ENCODE measurements at places on chromosomes 1 and 21. TPM values are rescaled to one million over a fixed set of nuclear protein-coding genes. Genes with fewer than 3 reads are reported as not detected.
A peak's percentile ranks its signal among the peaks of the same experiment; 100 is the strongest.

GRCh38 chr1:247825362-247825761, 1.4 kb upstream of the OR14A16 start:
- H3K4me1 ChIP-seq = no peaks in the 10 kb centered on the region
- no peak overlapping the region for H3K27ac ChIP-seq
- H3K4me3 ChIP-seq = no peak overlapping the region
- H3K27me3 ChIP-seq = no peaks in the 10 kb centered on the region

- no peaks in the 10 kb centered on the region for H3K27me3 ChIP-seq
- H3K4me3 ChIP-seq = no peak overlapping the region
- no peaks in the 10 kb centered on the region for H3K4me1 ChIP-seq
- no peak for DNase-seq
Measured at GRCh38 chr1:1262758-1263157, 10.9 kb downstream of the UBE2J2 start.

DNA sequence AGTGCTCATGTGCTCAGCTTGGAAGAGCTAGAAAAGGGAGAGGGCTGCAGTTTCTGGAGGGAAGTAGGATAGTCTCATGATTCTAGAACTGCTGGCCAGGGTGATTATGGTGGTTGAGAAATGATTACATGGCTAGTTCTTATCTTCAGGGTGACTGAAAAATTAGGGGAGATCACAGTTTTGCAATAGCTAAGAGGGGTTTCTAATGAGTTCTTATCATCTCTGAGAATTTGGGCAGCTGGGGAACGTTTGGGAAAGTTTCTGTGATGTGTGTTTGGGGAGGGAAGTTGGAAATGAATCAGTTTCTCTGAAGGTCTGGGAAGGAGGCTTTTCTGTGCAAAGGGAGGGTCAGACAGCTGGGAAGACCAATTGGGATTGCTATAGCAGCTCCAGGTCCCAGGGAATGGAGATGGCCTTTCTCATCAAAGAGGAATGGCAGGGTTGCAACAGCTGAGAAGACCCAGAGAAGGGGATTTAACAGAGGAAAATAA, 7.6 kb upstream of the RHOU start:
- H3K27me3 ChIP-seq = no peaks in the 10 kb centered on the region
- peaks cover 8% of the 10 kb centered on the region for H3K4me1 ChIP-seq
- peak overlapping the region; percentile 2 for H3K27ac ChIP-seq

DNA sequence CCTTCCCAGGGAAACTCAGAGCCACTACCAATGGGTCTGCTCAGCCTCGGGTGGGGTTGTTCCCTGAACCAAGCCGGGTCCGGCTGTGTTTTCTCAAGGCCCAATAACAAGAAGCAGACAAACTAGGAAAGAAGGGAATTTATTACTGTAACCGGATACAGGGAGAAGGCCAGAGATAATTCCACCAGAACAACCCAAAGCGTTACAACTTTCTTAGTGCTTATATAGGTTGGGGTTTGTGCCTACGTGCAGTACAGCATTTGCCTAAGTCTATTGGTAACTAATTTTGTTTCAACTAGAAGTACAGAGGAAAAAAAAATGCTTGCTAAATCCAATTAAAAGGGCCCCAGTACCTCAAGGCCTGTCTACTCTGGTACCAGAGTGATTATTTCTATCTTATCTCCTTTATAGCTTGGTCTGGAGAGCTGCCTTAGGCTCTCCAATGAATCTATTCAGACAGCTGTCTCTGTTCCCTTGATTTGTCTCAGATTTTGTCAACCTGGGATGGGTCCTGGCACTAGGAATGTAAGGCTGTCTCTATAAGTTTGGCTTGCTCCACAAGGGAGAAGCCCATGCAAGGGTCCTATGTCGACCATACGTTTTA, 57.3 kb upstream of the CCDC190 start:
- no peaks in the 10 kb centered on the region for H3K27me3 ChIP-seq
- peaks cover 21% of the 10 kb centered on the region for H3K36me3 ChIP-seq
- H3K4me3 ChIP-seq = no peak overlapping the region
- DNase-seq = no peak

S100A3 gene
- not detected for total RNA-seq

TMEM51 gene
- total RNA-seq = 10.9 TPM

PLPP3 gene
- 61.8 TPM for total RNA-seq

COL16A1 gene
- 389 TPM for total RNA-seq

GUCA2B gene
- total RNA-seq = not detected

Data from mesothelial cell of epicardium (in vitro differentiated cells).